Calu3 (cell line): ENCODE measurements at places on chromosomes 11 and 22.
A peak's percentile ranks its signal among the peaks of the same experiment; 100 is the strongest.

GRCh38 chr11:76661834-76662434, 8.6 kb downstream of the LRRC32 start:
- DNase-seq = no peak

DNA sequence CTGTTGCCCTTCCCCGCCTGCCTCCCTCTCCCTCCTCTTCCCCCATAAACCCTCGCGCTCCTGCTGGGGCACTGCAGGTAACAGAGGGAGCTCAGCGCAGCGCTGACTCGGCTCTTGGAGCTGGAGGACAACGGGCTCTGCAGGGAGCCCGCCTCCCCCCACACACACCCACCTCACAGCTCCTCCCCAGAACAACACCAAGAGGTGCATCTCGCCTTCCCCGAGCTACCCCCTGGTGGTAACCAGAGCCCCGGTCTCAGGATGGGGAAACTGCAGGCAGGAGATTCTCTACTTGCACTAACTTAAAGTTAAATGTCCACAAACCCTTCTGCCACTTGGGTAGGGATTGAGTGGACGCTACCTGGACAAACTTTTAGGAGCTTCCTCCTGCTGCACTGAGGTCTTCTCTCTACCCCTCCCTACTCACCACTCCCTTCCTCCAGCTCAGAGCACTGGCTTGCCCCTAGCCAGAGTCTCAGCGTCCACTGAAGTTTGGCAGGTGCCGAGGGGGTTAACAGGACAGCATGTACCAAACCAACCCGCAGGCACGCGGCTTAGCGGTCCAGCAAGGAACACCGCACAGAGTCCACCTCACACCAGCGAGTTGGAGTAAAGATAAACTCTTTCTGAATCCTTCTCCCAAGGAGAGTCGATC, 4.0 kb upstream of the SCN4B start:
- peak; percentile 16 for DNase-seq

DNA sequence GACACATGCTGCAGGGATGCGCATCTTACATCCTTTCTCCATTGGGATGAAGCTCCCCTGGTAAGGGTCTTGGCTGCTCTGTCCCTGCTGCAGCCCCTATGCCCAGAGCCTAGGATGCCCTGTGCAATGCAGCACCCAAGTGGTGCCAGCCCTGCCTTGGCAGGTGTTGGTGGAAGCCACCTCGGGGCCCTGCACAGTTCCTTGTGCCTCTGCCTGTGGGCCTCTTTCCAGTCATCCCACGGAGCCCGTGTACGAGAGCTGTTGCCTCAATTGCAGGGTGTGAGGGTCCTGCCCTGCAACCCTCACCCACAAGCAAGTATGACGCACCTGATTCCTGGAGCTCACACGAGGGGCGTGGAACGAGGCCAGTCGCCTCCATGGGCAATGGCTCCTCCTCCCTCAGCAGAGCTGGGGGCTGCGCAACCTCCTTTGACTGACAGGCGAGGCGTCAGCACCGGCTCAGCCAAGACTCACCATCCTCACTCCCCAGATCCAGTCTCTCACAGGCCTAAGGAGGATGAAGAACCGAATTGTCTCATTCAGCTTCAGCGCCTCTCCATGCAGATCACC, 719.6 kb downstream of the BRD1 start:
- no peak for DNase-seq

GRCh38 chr22:23037429-23038333, 32.6 kb upstream of the GNAZ start:
- no peak for DNase-seq

DNA sequence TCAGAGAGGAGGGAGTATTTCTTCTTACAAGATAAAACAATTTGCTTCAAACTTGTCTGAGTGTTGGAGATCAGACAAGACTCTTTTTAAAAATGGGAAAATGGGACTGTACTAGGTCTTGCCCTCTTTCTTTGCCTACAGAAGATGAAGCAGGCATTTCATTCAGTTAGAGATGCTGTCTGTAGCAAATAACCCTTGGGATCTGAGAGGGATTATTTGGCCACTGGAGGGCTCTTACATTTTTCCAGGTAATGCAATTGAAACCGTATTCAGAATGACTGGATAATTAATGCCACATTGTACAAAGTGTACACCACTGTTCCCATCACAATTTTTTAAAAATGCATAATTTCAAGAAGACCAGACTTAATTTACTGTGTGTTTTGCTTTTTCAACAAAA, 258.5 kb upstream of the KIRREL3 start:
- no peak for DNase-seq

DNA sequence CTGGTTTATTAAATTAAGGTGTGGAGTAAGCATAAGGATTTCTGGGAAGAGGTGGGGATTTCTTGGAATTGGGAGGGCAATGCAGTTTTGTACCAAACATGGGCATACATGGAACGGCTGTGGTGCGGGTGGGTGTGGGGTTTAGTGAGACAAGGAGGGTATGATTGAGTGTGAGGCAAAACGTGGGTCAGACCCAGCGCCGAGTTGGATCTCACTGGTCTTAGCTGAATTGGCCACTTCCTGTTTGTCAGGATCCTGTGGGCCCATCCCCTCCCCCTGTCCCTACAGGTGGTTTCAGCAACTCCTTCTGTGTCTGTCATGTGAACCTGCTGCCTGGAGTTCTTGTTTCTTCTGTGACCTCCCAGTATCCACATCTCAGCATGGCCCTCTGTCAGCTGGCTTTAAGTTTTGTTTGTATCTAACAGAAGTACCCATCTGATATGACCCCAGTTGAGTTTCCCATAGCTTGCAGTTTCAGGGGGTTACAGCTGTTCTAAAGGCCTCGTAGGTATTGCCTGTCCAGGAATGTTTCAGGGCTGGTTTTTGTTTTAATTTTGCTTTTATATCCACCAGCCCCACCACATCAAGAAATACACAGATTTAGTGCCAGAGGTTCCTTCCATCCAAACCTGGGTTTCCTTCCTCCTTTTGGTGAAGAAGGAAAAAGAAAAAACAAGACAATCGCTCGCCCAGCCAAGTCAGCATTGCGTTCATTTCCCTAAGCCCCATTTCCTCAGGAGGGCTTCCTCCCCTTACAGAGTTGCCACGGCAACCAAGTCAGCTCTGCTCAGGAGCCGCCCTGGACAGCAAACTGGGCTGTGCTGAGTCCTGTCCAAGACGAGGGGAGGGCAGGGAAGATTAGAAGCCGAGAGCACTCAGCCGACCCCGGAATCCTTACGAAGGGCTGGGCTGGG, 6.0 kb downstream of the APOL1 start:
- no peak for DNase-seq

DNA sequence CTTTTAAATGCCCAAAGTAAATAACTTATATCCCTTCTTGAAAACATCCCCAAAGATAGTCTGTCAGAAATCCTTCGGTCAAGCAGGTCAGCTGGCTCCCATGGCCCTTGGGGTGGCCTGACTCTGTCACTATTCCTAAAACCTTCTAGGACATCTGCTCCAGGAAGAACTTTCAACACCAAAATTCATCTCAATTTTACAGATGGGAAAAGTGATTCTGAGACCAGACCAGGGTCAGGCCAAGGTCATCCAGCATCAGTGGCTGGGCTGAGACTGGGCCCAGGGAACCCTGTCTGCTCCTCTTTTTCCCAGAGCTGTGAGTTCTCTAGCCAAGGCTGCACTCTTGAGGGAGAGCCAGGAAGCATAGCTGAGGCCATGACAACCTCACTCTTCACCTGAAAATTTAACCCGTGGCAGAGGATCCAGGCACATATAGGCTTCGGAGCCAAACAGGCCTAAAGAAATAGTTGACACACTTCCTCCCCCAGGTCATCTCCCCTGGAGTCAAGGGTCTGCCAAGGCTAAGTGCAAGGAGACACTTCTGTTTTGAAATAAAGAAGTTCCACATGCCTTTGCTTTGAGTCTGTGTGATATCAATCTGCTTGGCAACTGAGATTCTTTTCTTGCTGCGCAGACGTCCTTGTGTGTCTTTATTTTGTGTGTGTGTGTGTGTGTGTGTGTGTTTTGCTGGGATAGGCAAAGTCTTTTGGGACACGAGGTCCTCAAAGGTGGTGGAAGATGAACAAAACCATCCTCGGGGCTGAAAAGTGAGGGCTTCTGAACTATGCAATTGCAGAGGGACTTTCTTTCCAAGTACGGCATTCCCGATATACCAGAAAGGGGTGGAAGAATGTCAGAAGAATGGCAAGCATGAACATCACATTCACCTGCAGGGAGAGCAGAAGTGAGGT, 16.8 kb upstream of the PRG2 start:
- DNase-seq = no peak

- no peak for DNase-seq
Measured at GRCh38 chr22:17818180-17818579, 43.9 kb upstream of the BID start.

GRCh38 chr11:77196961-77197360, 68.9 kb downstream of the MYO7A start:
- no peak for DNase-seq

DNA sequence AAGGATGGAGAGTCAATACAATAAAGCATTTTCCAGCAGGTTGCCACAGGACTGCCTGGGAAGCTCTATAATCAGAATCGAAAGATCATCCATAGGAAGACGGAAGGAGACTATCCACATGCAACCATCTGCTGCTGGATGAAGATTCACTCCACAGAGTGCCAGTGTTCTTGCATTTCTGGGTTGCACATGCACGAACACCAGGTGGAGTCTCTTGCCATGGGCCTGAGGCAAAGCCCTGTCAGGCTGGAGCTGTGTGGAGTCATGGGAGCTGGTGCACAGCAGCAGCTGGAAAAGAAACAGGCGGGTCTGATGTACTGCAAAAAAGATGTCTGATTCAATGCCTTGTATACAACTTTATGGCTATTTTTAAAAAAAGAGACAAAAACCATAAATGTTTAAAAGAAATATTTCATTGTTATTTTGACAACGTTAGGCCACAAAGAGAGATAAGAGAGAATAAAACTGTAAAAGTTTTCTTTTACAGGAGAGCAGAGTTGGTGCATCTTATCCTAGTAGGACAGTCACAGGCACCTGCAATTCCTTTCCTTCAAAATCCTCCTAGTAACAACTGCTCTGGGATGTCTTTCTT, 12.9 kb upstream of the FAT3 start:
- peak; percentile 37 for DNase-seq

DNA sequence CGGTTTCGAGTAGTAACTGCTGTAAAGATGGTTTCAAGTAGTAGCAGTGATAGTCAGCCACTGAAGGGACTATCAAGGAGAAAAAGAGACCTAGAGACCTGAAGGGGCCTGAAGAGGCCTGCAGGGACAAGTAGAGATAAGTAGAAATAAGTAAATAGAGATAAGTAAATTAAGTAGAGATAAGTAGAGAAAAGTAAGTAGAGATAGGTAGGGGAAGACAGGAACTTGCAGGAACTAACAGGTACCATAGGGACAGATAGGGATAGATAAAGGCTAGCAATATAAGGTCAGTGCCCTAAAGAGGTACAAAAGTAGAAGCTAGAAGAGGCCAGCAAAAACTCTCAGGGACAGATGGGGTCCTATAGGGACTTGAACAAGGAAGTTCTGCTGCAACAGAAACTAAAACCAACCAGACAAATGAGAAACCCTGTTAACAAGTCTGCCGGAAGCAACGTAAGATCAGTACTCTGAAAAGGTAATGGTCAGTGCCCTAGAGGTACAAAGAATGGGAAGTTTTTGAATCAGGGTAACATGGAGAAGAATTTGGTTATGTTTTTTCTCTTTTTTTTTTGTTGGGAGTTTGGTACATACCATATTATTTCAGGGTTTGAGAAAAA, 9.6 kb upstream of the SC5D start:
- no peak for DNase-seq

- no peak for DNase-seq
Measured at GRCh38 chr11:75249704-75250103, 9.1 kb downstream of the TPBGL start.

DNA sequence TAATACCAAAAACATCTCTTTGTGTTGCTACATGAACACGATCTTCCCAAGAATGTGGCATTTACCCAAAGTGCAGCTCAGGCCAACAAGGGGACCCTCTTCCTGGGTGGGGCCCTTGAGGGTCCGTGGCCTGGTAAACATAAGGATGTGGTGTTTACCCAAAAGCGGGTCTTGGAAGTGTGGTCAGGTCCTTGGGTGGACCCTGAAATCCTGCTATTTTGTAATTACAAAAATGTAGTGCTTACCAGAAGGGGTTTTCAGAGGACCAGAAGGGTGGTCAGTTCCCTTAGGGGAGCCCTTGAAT, 87.8 kb upstream of the PRDM11 start:
- DNase-seq = no peak

DNA sequence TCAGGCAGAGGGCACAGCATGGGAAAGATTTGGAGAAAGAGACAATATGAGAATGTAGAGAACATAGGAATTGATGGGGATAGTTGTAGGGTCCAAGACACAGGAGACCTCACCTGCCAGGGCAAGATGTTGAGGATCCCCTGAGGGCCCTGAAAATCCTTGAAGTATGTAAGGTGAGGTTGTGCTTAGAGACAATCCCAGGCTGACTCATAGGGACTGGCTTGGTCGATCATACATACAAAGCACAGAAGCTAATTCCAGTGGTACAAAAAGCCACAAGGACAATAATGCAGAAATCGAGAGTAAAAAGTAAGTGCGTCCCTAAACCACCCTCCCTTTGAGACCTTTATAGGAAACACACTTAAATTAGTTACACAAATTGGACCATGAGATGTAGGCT, 468.2 kb downstream of the MIAT start:
- DNase-seq = no peak

DNA sequence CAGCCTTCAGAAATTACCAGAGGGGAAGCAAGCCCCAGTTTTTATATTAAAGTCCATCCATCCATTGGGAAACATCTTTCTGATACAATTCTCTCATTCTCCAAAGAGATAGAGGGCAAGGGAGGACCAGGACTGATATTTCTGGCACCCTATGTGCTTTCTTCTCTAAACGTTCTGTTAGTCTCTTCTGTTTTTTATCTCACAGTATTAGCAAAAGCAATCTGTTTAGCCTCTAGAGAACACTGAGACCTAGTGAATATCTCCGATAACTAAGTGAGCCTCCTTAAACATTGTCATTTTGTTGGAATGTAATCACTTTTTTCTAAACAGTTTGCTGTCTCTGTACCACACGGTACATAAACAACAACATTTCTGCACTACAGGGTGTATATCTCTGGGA, 464.6 kb downstream of the JRKL start:
- DNase-seq = no peak

DNA sequence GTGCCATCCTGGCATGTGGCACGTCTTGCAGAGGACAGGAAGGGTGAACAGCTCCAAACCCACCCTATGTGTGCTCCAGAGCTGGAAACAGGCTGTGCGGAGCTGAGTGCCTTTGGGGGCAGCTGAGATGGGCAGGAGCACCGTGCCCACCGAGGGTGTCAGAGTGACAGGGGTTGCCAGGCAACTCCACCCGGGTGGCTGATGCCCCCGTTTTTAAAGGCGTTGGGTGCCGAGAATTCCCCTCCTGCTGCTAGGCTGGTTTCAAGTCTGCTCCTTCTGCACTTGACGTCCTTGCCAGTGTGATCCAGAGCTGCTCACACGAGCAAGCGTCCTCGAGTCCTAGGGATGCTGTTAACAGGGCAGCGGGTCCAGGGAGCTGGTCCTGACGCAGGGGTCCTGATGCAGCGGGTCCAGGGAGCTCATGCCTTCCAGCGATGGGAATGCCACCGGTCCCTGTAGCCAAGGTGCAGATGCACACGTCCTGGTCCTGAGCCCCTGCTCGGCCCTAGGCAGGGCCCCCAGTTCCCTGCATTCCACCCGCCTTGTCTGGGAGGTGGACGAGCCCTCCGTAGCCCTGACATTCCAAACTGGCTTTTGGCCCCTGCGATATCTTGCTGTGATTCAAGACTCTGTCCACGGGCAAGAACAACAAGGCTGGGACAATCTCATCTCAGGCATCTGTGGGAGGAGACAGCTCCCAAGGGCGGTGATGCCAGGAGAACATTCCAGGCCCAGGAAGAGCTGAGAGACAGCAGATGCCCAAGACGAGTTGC, 4.9 kb downstream of the KCNQ1 start:
- no peak for DNase-seq
